Foreskin fibroblast (primary cell): ENCODE measurements at places on chromosomes 5 and 9.

- no peak for DNase-seq
Measured at GRCh38 chr9:38108326-38108725, 39.3 kb upstream of the SHB start.

DNA sequence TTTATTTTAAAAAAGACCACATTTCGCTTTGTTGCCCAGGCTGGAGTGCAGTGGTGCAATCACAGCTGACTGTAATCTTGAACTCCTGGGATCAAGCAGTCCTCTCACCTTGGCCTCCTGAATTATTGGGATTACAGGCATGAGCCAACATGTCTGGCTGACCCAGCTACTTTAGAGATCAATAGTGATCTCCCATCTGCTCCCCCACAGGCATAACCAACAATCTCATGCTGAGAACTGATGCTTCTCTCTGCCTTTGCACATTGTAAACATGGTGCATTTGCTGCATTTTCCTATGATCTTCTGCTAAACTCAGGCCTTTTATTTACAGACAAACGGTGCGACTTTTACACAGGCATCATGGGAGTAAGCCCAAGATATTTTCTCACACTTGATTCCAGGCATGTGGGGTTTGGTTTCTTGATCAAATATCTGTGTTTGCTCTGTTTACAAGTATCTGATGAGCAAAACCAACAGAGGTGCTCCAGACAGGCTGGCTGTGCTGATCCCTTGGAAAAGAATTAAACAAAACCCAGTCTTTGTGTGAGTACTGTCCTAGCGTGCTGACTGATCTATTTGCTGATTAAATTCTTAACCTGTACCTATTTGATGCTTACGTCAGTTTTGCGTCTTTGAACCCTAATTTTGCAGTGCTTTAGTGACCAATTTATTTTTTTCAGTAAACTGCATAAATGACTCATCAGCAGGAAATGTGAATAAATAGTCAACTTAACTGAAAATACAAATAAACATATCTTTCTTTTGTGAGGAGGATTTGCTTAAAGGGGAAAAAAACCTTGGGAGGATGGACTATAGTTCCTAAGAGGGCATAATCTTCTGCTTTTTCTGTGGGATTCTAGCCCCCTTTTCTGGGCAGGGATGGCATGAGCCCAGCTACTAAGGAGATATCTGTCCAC, 191.7 kb upstream of the NR3C1 start:
- no peak for DNase-seq

- no peak for DNase-seq
Measured at GRCh38 chr9:136640171-136641111, 22.3 kb upstream of the EGFL7 start.

DNA sequence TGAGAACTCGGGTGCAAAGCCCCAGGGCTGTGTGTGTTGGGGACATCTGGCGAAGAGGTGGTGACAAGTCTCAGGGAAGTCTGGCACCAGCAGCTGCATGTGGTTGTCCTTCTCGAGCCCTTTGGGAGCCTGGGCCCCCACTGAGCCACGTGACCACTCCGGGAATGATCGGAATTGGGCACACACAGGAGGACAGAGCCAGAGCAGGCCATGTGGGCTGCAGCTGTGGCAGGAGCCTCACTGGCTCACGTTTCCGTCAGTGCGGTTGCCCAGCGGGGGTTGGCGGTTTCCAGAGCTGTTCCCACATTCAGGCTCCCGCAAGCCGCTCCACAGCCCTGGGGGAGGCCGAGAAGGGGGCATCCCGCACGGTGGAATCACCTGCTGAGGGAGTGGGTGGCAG, 6.8 kb upstream of the CEL start:
- DNase-seq: peak; percentile 95
